ENCODE measurements at places on chromosomes 5 and 9.

DNA sequence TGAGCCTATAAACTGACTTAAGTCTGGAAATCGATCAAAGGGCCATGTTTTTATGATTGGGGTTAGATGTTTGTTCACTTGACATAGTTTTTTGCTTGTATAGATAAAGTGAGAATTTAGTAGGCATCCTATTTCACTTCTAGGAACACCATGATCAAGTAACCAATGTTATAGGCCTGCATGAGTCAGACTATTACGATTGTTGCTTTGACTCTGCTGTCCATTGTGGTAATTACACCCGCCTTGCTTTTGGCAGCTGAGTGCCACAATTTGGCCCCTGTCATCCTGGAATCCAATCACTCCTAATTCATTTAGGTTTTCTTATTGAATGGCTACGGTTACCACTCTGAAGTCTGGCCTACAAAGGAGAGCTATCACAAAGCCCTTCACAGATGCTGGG, 67.8 kb upstream of the IL33 start:
- DNase-seq, result no peak

DNA sequence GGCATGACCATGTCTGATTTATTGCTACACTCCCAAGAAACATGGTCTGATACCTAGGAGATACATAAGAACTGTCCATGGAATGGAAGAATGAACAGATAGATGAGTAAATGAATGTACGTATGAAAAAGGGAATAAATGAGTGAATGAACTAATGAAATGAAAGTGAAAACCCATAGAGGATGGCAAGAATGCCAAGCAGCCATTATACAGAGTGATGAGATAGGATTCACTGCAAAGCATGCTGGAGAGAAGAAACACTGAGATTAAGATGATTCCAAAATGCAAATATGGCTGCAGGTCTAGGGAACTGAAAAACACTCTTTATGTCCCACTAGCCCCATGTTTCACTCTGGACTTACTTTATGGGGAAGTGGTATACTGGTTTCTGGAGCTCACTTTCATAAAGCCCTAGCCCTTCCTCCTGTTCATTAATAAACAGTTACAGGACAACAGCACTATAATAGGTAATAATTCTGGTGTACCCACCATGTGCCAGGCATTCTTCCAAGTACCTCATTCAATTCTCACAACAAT, 170.3 kb upstream of the RAD23B start:
- DNase-seq, result no peak

DNA sequence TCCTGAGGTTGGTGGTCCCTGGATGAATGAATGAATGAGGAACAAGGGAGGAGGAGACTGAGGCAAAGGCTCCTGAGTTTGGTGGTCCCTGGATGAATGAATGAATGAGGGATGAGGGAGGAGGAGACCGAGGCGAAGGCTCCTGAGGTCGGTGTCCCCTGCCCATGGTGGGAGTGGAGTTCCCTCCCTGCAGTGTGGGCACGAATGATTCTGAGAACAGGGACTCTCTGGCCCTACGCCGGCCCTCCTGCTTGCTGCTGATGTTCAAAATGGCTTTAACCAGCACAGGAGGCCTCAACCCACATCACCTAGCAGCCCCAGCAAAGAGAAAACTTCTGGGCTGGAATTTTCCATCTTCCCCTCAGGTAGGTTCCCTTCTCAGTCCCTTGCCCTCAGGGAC, 377.8 kb downstream of the IRX2 start:
- DNase-seq, result no peak

DNA sequence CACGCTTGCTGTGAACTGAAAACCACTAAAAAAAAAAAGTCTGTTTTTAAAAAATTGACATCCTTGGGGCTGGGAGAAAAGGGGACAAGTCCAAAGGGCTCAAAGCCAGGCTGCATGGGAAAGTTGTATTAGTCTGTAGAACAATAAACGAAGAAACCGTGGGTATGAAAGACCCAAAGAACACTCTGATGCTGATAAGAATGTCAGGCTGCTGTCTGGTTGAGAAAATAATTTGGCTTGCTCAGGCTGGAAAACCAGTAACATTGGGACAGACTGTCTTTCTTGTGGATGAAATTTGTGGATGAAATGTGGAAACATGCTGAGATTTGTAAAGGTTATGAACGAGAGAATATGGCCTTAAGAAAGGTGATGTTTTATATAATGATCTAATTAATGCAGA, 68.5 kb upstream of the HSPB3 start:
- no peak for DNase-seq

DNA sequence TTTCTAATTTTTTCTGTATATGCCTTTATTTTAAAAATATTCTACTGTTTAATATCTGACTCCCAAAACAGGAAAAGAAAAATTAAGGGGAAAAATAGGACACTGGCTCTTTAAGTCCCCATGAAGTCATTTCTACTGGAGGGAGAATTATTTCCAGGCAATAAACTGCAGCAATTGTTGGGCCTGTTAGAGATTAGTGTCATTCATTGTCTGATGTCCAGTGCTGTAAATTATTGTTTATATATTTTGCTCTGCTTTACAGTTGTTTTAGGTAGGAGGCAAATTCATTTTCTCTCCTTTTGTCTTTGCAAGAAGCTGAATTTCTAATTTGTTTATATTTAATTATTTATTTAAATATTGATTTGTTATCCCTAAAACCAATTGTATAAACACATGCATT, 906.0 kb upstream of the CDH10 start:
- no peak for DNase-seq

DNA sequence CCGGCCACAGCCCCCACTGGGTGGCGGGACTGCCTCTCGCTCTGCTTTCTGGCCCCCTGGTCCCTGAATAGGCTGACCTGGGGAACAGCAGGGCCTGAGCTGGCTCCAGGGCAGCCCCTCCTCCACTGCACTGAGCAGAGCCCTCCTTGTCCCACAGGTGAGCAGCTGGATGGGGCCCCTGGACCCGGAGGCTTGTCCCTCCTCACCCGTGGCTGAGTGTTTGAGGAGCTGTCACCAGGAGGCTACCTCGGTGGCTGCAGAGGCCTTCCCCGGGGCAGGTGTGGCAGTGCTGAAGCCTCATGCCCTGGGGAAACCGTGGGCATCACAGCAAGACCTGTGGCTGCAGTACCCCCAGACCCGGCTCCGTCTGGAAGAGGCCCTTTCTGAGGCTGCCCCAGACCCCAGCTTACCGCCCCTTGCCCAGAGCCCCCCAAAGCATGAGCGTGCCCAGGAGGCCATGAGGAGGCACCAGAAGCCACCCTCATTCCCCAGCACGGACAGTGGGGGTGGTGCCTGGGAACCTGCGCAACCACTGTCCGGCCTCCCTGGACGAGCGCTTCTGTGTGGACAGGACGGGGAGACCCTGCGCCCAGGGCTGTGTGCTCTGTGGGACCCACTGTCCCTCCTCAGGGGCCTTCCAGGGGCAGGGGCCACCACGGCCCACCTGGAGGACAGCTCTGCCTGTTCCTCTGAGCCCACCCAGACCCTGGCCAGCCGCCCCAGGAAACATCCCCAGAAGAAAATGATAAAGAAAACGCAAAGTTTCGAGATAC, 28.5 kb upstream of the LRRC14B start:
- DNase-seq, result no peak

DNA sequence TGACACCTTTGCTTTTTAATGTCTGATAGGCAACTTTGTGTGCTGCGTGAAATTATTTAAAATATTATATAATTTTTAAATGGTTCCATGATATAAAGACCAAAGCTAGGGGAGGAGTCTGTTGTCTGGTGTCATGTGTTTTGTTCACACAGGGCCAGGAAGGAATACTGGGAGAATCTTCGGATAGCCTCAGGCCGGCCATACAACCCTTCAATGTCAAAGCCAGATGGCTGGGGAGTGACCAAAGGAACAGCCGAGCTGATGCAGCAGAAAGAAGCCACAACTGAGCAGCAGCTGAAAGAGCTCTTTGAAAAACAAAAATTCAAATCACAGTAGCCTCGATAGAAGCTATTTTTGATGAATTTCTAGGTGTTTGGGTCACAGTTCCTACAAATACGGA, 19.2 kb downstream of the BHMT start:
- no peak for DNase-seq

DNA sequence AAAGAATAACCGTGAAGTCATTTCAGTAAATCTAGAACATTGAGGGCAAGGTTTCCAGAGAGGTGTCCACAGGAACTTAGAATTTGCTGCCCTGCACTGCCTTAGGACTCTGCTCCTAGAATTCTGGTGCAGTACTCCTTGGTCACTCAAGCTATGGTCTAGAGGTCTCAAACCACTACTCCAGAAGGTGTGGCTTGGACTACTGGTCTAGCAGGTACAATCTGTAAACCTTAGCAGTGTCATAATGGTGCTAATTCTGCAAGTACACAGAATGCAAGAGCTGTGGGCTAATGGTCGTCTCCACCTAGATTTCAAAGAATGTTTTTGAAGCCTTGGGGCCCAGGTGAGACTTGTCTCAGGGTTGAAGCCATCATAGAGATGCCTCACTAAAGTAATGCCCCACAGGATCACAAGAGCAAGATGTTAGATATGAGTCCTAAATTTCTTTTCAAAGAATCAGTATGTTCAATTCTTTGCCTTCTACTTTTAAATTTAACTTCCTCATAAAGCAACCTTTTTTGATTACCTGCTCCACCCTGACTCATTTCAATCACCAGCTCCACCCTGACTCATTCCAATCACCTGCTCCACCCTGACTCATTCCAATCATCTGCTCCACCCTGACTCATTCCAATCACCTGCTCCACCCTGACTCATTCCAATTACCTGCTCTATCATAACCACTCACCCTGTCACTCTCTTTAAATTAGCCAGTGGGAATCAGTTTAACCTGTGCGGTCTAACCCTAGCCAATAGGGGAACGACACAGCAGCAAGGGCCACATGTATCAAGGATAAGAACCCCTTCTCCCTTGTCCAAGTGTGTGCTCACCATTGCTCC, 1111.8 kb upstream of the ACO1 start:
- no peak for DNase-seq

DNA sequence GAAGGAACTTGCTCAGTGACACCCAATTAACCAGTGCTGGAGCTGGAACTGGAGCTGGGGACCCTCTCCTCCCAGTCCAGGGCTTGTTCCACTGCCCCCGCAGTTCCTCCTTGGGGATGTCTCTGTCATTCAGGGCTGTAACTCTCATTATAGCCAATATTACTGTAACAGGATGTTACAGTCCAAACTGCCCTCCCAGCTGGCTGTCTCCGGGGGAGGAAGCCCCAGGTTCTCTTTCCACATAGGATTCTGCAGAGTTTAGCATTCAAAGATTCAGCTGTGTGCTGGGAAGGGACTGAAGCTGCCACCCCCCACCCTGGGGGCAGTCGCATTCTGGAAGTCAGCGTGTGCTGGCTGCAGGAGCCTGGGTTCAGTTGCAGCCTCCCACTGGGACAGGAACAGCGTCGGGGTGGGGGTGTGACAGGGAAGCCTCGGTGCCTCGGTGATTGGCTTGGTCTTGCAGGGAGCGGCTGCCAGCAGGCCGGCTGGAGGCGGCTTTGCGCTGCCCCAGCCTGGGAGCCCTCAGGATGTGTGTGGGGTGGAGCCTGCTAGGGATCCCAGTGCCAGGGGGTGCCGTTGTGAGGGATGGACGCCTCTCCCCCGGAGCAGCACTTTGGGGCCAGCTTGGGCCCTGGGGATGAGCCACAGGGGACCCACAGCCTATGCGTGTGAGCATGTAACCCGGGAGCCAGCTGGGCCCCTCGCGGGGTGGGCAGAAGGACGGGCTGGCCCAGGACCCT, 101.1 kb downstream of the RGS3 start:
- DNase-seq, result peak; percentile 70

DNA sequence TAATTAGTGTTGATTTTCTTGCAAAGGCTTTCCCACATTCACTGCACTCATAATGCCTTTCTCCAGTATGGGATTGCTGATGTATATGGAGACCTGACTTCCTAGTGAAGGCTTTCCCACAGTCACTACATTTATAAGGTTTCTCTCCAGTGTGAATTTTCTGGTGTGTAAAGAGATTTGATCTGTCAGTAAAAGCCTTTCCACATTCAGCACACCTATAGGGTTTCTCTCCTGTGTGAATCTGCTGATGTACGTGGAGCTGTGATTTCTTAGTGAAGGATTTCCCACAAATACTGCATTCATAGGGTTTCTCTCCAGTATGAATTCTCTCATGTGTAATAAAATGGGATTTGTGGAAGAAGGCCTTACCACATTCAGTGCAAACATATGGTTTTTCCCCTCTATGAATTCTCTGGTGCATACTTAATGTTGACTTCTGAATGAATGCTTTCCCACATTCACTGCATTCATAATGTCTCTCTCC, 31.1 kb downstream of the ZNF484 start:
- DNase-seq, result no peak

GRCh38 chr5:162503796-162504195, 436.2 kb downstream of the GABRG2 start:
- DNase-seq, result no peak
